ENCODE measurements at places on chromosomes 3 and 15.

- DNase-seq, result no peak
Observed at GRCh38 chr15:92904722-92905571, 4.8 kb downstream of the CHD2 start.

GRCh38 chr3:102085431-102086176, 236.3 kb downstream of the NFKBIZ start:
- DNase-seq, result no peak

- no peak for DNase-seq
Observed at GRCh38 chr3:180707896-180708295, 28.6 kb upstream of the CCDC39 start.

DNA sequence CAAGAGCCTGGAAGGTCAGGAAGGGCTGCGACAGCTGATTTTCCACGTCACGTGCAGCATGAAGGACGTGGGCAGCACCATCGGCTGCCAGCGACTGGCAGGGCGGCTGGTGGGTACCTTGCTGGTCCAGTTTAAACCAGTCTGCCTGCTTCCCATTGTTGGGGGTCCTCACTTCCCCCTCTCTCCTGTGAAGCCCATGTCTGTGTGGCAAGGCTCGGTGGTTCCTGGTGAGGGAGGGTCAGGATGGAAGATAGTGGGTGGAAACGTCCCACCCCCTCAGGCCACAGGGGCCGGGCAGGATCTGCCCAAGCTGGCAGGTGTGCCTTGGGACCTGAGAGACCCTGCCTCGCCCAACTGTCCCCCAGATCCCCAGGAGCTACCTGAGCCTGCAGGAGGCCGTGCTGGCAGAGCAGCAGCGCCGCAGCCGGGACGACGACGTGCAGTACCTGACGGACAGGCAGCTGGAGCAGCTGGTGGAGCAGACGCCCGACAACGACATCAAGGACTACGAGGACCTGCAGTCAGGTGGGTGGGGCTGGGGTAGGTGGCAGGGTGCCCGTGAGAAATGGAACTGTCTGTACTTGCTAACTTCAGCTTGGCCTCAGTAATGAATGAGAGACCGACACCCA, 108.2 kb downstream of the LRRK1 start:
- DNase-seq, result no peak

DNA sequence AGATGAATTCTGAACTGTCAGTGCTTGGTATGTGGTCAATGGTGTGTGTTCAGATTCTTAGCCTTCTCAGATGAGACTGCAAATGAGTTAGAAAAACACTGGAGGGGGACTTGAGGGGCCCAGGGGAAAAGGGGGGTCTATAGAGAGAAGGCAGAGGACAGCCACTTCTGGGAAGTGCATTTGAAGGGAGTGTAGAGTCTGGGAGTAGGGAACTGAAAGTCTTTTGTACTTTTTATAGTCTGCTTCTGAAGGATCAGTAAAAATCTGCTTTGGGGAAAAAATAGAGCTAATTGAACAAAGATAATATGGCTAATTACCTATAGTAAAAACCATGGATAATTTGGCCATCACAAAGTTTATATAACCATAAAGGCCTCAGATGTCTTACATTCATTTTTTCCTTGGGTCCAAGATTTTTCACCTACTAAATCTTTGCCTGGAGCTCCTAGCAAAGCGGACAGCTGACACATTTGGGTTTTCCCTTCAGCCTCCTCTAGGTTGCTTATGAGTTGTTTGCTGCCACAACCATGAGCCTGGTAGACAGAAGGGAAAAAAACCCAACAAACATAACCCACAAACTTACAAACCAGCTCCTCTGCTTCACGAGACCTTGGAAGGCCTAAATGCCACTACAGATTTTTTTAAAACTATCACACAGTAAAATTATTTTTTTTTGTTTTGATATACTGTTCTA, 48.8 kb downstream of the CD86 start:
- no peak for DNase-seq

DNA sequence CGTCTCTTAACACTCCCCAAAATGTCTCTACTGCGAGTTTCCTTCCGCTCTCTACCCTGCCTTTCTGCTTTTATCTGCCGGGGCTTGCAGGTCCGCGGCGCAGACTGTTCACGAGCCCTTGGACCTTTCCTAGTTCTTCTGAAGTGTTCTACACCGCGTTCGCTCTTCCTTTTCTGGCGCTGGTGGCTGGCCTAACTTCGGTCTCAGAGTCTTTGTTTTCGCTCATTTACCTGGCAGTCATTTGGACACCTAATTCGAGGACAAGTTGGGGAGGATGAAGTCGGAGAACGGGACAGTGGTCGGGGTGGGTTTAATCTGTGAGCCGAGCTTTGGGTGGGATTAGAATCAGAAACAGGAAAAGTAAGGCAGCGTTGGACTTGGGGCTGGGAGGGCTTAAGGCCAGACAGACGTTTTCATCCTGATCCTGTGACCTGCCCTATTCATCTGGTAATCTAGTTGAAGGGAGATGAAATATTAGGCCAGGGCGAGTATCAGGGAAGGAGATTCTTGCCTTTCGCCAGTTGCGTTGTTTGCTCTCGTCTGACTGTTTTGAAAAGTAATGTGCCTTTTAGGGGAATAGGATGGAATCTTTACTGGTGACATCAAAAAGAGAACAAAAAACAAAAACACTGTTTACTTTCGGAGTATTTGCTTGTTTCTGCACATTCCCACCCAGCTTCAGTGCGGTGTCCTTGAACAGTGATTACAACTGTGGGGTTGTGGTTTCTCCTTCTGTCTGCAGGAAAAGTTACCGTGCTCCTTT, 1.8 kb downstream of the DIPK2A start:
- DNase-seq, result no peak

GRCh38 chr3:45688194-45688881, 858 bp upstream of the SACM1L start:
- no peak for DNase-seq

- DNase-seq, result no peak
Observed at GRCh38 chr15:55007561-55007960, 189.2 kb downstream of the RSL24D1 start.

GRCh38 chr3:63467392-63467791, 185.1 kb upstream of the SNTN start:
- no peak for DNase-seq

DNA sequence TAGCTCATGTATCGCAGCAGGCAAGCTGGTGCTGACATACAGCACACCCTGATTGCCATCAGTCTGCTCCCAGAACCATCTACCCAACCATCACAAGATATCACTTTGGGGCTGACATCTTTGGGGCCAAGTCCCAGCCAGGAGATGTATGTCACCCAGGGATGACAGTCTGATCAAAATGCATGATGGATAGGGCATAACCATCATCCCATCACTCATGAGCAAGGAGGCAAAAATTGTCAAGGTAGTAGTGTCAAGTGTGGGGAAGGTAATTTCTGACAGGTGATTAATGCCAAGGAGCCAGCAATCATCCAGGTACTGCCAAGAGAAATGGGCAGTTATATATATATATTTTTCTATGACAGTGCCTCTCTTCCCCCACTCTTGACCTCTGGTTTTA, 277.4 kb downstream of the WDR72 start:
- no peak for DNase-seq

DNA sequence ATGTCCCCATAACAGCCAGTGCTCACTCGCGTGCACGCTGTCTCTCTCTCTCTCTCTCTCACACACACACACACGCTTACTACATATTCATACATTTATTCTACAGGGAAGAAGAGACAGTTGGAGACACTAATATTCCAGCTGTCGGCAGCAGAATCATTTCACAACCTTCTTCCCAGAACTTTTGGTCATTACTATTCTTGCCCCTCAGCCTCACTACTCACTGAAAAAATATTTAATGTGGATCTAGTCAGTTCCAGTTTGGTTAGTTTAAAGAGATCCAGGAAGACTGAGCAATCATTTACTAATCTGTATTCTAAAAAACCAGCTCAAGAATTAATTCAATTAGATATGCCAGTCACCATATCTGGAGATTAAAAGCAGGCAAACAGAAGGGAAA, 394.9 kb downstream of the PTPRG start:
- no peak for DNase-seq

- DNase-seq, result no peak
Observed at GRCh38 chr15:95944193-95944592, 386.3 kb upstream of the NR2F2 start.

DNA sequence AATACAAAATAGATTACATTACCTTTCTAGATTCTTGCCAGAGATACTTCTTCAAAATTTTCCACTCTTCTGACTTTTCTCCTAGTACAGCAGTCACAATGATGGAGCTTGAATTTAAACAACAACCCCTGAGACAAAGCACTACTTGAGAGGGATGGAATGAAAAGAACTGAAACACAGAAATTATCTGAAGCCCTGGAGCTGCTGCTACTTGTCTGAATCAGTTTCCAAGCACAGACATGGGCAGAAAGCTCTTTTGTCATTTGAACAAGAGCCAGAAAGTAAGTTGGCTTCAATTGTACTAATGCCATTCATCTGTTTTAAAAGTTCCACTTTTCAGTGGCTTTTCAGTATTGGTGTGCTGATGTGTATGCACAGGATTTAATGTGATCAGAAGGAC, 718.5 kb upstream of the ARPP21 start:
- DNase-seq, result no peak

DNA sequence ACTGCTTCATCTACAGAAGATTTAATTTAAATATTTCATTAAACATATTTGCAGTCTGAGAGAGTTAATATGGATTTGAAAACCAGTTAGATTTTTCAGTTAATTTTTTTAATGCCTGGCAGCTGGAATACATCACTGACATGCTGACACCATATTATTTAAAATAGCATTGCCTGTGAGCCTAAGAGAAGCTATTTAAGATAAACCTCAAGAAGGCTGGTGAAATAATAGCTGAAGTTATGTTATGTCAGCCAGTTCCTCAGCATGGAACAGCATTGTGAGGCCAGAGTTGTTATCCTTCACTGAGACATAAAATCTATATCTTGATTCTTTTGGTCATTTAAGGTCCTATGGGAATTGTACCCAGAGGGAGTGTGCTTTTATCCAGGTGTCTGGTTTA, 705.2 kb downstream of the NAALADL2 start:
- DNase-seq, result no peak

GRCh38 chr3:159892801-159893200, 95.8 kb upstream of the IL12A start:
- DNase-seq, result no peak

GRCh38 chr3:38575279-38575843, 74.1 kb downstream of the SCN5A start:
- DNase-seq, result no peak

- no peak for DNase-seq
Observed at GRCh38 chr3:32239307-32240158, 1.1 kb downstream of the CMTM8 start.

GRCh38 chr3:190291994-190292584, 30.2 kb downstream of the CLDN1 start:
- DNase-seq, result no peak

DNA sequence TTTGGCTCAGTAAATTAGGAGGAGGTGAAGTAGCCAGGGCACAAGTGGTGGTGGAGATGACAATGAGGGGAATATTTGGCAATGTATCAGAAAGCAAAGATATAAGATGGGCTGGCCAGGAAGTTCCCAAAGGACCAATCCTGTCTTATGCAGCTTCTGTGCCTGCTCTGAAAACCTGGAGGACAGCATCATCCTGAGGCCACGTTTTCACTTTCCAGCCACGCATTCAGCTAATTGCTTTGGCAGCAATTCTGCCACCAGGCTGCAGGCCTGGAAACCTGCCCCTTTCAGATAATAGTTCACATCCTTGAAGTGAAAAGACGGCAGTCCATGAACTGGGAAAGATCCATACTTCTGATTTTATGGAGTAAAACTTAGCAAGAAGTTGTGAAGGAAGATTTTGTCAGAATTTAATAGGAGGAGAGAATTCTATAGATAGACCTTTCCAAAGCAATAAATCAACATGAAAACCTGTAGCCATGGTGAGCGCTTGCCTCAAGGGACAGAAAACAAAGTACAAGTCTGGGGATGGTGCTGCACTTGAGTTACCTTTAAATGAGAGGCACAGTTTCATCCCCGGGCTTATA, 682.5 kb downstream of the GRM7 start:
- no peak for DNase-seq

DNA sequence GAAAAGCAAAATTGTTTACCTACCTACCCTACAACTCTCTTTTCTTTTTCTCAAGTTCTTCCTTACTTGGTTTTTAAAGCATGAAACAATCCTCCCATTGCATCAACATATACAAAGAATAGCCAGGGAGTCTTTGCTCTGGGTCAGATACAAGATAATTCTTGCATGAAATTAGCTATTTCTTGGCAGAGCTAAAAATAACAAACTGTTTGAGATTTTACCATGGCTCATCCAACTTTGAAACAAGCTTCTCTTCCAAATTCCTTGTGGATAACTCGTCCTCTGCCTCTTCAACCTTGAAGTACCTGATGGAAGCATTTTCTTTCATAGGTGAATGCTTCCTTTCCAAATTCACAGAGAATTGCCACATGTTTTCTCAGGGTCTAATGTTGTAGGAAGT, 9.2 kb upstream of the CBLB start:
- DNase-seq, result no peak

DNA sequence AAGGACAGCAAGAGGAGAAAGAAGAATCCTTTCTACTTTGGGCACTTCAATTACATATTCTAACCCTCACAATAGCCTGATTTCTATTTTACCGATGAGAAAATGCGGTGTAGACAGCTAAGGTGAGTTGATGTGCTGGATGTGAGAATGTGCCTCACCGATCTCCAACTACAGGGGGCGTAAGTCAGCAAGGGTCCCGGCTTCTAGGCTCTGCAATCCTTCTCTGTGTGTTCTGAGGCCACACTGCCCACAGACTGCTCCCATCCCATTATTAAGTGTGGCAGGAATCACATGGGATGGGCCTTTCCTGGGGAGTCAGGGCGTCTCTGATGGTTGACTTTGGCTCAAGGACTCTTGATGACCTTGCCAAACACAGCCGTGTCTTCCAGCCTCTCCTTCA, 23.6 kb upstream of the RPL35A start:
- no peak for DNase-seq

DNA sequence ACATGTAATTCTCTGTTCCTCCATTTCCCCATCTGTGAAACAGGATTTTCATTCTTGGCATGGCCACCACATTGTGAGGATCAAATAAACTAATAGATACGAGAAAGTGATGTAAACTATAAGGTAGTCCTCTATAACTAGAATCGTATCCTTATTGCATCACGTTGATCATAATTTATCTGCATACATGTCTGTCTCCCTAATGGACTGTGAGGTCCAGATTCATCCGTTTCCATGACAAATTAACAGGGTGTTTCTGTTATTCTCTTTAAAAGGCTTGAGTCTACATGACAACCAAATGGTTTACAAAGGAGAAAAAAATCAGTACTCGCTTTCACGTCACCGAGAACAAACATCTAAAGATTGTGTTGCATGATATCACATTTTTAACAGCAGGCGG, 53.0 kb downstream of the SST start:
- no peak for DNase-seq

- no peak for DNase-seq
Observed at GRCh38 chr3:29440413-29441305, 159.8 kb downstream of the RBMS3 start.

GRCh38 chr15:66066005-66066404, 187.5 kb downstream of the MEGF11 start:
- no peak for DNase-seq

- DNase-seq, result no peak
Observed at GRCh38 chr15:88727439-88727838, 75.8 kb upstream of the ACAN start.

Data from T-helper 2 cell (primary cell).